Amygdala (tissue), 56 donors: ENCODE measurements at places on chromosomes 6 and 20.

GRCh38 chr6:127932708-127933107 lies 31.9 kb upstream of the THEMIS start:
- DNase-seq, result no peak

DNA sequence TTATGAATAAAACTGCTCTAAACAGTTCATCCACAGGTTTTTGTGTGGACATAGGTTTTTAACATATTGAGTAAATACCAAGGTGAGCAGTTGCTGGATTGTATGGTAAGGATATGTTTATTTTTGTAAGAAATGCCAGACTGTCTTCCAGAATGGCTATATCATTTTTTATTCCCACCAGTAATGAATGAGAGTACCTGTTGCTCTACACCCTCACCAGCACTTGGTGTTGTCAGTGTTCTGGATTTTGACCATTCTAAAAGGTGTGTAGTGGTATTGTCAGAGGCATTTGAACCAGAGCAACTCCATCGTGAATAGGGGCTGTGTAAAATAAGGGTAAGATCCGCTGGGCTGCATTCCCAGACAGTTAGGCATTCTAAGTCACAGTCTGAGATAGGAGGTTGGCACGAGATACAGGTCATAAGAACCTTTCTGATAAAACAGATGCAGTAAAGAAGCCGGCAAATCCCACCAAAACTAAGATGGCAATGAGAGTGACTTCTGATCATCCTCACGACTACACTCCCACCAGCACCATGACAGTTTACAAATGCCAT lies 12.9 kb upstream of the NT5E start:
- no peak for DNase-seq

DNA sequence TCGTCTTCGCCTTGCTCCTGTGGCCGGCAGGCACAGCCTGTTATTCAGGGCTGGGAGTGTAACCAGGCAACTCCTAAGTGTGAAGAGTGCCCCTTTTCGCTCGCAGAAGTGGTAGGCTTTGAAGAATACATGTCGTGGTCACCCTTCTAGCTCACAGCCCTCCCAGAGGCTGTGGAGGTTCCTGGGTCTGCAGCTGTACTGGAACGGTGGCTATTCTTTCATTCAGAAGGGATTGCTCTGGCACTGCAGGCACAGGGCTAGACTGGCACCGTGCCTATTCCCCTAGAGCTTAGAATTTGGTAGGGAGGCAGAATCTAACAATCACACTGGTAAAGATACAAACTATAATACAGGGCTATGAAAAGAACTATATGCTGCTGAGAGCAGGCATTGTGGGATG lies 1.1 kb upstream of the SRSF12 start:
- DNase-seq, result peak; percentile 2

GRCh38 chr20:63767456-63767855 lies 27.9 kb downstream of the SLC2A4RG start:
- DNase-seq, result no peak
